ENCODE measurements at places on chromosomes 6 and 20.

- no peak for DNase-seq
Measured at GRCh38 chr6:119865466-119866350, 516.1 kb upstream of the MAN1A1 start.

DNA sequence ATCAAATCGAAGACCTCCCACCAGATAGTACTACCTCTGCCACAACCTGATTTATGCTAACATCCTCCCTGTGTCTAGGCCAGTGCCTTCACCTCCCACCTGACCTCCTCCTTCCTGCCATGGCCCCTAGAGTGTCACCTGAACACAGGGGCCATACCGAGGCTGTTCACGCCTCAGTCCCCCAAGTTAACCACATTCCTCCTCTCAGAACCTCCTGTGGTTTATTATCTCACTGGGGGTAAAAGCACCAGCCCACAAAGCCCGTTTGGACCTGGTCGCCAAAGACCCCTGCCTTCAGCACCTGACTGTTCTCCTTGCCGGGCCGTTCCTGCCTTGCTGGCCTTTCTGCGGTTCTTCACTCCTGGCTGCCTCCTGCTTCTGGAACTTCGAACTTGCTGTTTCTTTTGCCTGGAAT is 13.7 kb downstream of the MAS1 start:
- DNase-seq: no peak

- no peak for DNase-seq
Measured at GRCh38 chr20:23000232-23000947, 34.7 kb upstream of the SSTR4 start.

DNA sequence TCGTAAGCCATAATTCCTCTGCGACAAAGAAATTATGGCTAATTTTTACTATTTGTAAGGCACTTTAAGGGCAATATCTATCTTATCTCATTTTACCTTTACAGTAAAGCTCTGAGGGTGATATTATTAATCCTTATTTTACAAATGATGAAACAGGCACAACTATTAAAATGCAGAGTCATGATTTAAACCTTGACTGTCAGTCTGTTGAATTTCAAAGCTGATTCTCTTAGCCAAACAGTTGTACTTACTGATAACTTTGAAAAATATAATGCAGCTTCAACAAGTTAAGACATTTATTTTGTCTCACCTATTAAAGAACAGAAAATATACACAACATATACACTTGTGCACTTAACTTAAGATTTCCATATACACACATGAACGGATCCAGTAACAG is 88.2 kb downstream of the SMPDL3A start:
- DNase-seq: no peak

DNA sequence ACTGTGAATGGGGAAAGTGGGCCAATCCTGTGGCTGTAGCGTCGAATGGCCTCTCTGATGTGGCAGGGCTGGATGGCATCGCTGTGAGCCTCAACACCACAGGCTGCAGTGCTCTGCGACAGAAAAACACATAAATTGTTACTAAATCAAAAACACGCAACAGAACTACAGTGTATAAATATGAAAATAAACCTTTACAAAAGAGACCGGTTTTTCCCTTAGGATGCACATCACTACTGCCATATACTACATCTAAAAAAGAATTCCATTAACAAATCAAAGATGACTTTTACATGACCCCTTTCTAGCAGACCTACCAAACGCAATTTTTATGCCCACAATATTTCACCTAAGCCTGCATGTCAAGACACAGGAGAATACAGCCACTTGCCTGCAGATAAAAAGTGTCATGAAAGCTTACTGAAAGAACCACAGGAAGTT is 395.5 kb upstream of the RUNX2 start:
- DNase-seq: no peak

- no peak for DNase-seq
Measured at GRCh38 chr6:70686548-70687133, 19.0 kb downstream of the SMAP1 start.

DNA sequence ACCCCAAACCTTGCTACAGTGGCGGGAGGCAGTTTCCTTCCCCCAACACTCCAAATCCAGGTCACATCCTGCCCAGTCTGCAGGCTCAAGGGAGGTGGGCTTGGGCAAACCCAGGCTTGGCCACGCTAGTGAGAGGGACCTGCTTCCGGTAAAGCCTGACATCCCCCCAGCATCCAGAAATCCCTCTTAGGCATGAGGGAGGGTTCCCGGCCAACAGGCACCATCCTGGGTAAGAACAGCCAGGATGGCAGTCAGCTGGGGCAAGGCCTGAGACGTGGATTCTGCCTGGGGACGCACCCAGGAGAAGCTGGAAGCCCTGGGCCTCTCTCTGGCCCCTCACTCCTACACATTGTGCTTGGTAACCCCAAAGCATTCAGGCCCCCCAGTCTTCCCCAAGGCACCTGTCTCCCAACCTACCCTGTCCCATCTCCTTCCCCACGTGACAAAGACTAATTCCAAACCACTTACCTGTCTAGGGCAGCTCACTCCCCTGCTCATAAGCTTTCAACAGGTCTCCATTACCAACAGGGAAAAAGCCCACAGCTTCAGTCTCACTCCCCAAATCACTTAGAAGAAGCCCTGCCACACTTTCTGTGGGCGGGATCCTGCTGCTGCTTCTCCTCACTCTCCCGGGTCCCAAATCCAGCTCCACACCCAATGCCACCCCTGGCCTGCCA is 2.1 kb downstream of the C20orf144 start:
- DNase-seq: no peak

DNA sequence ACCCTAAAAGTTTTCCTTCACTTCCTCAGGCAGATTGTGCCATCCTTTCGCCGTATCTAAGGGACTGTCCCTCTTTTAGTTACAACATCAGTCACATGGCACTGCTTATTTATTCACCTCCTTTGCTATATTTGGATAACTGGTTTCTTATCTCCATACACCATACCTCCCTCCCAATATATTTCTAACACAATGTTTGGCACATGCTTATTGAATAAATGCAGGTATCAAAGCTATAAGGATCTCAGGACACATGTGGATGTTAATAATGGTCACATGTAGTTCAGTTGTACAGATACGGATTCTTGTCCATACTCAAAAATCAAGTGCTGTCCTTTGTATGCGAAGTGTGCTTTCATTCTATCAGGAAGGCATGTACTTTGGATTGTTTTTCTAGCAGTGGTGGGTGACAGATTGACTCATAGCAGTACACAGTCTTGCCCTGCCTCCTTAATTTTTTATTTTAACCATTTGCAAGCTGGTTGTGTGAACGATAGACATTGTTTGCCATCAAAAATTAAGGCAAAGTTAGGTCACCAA is 407.1 kb upstream of the RUNX2 start:
- DNase-seq: no peak

DNA sequence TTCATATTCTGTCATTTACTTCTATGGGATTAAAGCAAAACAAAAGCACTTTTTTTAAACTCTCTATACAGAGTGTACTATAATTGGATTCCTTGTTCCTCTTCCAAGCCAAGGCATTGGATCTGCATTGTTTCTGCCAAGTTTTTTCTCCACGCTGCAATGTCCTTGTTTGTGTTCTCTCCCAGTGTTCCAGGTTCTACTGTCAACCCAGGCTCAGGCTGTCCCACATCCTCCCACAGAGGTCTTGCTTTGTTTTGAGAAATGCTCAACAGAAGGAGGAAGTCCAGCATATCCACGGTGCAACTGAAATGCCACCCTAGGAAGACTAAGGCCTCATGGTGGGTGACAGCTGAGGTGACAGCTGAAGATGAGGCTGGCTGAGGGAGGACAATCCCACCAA is 287.1 kb upstream of the PRDM1 start:
- no peak for DNase-seq

DNA sequence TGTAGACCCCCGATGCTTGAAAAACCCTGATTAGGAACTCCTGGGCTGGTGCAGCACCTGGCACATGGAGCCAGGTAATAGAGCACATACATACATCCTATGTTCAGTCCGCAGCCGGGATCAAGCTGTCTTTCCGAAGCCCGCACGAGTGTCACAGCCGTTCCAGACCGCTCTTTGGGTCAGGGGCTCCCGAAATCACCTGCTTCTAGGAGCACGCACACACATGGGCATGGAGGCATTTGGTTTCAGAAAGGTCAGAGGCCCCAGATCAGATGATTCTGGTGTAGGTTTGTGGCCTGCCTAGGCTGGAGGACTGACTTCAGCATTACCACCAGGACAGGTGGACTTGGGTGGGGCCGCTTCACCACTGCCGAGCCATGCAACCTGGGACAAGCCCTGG is 42.1 kb upstream of the STX16 start:
- no peak for DNase-seq

- no peak for DNase-seq
Measured at GRCh38 chr6:80094017-80094416, 12.5 kb upstream of the BCKDHB start.

DNA sequence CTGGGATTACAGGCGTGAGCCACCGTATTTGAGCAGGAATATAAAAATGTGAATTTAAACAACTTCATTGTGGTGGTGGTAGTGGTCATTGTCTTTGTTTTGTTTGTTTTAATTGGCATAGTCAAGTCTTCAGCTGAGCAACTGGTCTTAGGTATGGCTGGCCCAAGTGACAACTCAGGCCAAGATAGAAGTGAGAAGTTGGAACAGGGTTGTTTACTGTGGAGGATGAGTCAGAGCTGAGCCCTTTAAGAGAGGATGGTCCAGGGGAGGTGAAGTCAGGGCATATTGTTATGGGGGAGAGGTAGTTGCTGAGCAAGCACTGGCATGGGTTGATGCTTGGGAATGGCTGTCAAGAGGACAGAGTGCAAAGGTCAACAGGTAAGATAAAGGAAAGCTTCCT is 308.2 kb downstream of the FARS2 start:
- DNase-seq: no peak

- no peak for DNase-seq
Measured at GRCh38 chr20:39090906-39091305, 128.8 kb downstream of the DHX35 start.

DNA sequence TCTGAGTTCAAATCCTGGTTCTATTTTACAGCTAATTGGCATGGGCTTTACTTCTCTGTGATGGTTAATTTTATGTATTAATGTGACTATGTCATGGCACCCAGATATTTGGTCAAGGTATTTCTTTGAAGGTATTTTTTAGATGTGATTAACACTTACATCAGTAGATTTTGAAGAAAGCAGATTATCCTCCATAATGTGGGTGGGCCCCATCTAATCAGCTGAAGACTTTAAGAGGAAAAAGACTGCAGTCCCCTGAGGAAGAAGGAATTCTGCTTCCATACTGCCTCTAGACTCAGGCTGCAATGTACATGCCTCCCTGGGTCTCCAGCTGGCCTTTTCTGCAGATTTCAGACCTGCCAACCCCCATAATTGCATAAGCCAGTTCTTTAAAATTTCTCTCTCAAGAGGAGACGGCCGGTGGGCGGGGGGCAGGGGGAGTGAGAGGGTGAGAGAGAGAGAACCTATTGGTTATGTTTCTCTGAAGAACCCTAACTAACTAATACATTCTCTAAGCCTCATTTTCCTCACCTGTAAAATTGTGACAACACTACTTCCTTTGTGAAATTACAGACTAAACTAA is 338.2 kb upstream of the PRDM1 start:
- DNase-seq: no peak

DNA sequence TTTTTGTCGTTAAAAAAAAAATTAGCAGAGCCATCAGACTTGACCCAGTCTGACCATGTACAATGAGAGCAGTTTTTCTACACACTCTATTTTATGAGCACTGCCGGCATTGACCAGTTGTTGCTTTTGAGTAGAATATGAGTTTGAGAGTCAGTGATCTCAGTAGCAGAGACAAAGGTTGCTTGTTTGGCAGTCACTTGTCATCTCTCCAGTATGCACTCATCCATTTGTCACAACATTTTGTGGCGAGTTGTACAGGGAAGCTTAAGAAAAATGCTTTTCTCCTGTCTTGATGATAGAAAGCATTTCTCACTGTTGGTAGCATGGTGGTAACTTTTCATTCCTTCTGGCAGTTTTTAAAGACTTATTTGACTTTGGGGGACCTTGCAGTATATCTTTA is 159.9 kb downstream of the MMS22L start:
- DNase-seq: no peak

DNA sequence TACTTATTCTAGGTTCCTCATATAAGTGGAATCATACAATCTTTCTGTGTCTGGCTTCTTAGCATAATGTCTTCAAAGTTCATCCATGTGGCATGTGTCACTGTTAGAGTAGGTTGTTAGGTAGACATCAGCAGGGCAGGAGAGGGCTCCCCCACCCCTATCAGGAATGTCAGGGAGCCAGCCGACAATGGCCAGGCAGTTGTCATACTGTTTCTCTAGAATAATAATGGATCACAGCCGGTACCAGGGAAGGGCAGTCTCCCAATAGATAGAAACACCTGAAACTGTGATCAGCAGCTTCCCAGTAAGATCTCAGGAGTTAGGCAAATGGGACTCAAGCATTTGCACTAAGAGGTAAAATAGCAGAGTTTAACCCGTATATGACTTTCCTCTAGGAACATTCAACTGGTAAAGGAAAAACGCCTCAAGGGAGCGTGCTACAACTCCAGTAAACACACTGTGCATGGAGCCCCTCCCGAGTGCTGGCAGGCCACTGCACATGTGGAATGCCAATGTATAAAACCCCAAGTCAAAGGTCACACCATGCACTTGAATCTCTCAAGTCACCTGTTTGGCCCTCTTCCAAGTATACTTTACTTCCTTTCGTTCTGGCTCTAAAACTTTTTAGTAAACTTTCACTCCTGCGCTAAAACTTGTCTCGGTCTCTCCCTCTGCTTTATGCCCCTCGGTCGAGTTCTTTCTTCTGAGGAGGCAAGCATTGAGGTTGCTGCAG is 29.8 kb upstream of the SIRT5 start:
- no peak for DNase-seq

GRCh38 chr20:25510721-25511120 is 74.6 kb downstream of the NINL start:
- no peak for DNase-seq

DNA sequence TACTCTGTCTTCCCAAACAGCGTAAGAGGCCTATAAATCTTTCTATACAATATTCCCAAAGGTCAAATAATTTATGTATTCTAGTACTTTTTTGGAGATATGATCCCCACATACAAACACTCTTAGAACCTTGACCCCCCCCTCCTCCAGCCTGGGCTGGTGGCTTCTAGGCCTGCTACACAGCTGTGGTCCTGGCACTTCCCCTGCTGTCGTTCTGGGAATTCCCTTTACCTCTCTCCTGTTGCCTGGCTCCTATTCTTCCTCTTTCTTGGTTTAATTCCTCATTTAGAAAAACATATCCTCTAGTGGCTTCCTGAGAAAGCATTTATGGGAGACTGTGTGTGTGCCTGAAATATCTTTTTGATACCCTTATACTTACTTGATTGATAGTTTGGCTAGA is 4.1 kb upstream of the TXLNB start:
- DNase-seq: no peak

- no peak for DNase-seq
Measured at GRCh38 chr6:151493161-151493803, 535 bp upstream of the CCDC170 start.

DNA sequence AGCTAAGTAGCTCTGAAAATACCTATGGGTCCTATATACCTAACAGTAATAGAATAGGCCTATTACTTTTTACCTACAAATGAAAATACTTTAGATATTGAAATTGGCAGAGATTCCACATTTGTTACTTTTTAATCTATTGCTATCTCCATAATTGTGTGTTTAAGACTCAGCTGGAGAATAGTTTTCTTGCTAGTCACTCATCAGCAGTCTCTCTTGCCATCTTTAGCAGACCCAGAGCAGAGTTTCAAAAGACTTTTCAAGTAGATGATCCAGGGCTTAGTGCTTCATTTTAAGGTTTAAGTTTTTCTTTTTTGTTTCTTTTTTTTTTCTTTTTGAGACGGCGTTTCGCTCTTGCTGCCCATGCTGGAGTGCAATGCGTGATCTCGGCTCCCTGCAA is 12.9 kb downstream of the ANKS1A start:
- DNase-seq: no peak
